H1 (cell line): ENCODE measurements at places on chromosomes 2 and 18. TPM values are rescaled to one million over a fixed set of nuclear protein-coding genes. Genes with fewer than 3 reads are reported as not detected.

GRCh38 chr2:44324971-44325426 lies 36.3 kb downstream of the PREPL start:
- no peak for DNase-seq

- no peak for DNase-seq
Observed at GRCh38 chr2:60432035-60432601, 121.3 kb downstream of the BCL11A start.

IGFBP2 gene
- total RNA-seq, result 322 and 326 TPM in 2 replicates

DNA sequence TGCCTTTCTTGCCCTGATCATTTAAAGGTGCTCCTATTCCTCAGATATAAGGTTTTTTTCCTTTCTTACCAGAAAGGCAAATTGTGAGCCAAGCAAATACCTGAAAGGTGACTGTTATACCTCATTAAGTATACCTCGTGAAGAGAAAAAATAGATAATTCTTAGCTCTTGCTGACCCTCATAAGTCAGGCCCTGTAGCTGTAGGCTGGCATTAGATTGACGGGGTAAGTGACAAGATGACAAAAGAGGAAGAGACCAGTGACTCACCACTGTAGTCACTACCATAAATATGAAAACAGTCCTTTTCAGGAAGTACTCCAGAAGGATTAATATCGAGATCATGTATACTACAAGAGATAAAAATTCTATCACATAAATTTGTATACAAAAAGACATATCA lies 104.6 kb downstream of the PTPN4 start:
- no peak for DNase-seq

FOXD4L1 gene
- total RNA-seq, result not detected in 2 replicates

LDAH gene
- total RNA-seq, result 22.9 and 26.3 TPM in 2 replicates

GRCh38 chr18:74378179-74378682 lies 62.6 kb downstream of the C18orf63 start:
- DNase-seq, result peak; percentile 6

- DNase-seq, result no peak
Observed at GRCh38 chr2:46309052-46309953, 12.1 kb downstream of the EPAS1 start.
